NCI-H1092 (cell line): ENCODE measurements at places on chromosomes 7 and 10.

DNA sequence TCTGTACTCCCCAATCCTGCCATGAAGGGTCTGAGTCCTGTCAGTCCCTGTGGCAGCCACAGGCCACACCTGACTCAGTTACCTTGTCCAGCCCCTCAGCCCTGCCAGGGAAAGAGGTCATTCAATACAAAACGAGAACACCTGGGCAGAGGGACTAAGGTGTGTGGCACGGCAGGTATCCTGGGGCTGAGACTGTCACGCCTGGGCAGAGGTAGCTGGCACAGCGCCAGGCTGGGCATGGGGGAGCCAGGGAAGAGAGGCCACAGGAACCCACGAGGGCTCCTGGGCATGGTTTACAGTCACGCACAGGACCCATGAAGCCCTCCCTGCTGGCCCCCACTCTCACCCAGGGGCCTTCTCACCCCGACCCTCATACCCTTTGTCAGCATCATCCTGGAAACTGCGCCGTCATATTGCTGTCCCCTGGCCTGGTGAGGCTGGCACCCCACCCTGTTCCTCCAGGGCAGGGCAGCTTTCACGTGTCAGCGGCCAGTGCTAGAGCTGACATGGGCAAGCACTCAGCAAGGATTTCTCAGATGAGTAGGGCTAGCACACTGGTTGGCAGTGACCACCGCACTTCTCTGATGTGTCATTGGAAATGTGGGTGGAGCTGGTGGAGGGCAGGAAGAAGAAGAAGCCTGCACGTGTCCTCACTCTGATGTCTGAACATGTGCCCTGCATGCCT, 42.7 kb downstream of the LRRC18 start:
- no peak for DNase-seq

DNA sequence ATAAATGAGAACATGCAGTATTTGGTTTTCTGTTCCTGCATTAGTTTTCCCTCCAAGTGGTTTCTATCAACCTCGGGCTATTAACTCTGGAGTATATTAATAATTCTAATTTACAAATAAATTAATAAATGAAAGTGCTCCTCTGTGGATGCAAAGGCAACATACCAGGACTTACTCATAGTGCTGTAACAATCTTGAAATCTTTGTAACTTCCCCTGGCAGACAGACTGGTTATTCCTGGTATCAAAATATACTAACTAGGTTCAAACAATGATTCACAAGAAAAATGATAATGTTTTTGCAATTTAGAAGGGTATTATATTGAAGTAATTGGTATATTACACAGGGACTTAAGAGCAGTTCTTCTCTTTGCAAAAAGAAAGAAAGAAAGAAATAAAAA, 177.2 kb downstream of the FANK1 start:
- DNase-seq: no peak

- DNase-seq: no peak
These were observed 2.1 kb downstream of the ADK start for GRCh38 chr10:74153123-74153522.

GRCh38 chr10:73359492-73359891, 828 bp upstream of the CFAP70 start:
- no peak for DNase-seq

- DNase-seq: no peak
These were observed 3.5 kb upstream of the GPR37 start for GRCh38 chr7:124769136-124769535.
